ENCODE measurements at places on chromosomes 7 and 10. TPM values are rescaled to one million over a fixed set of nuclear protein-coding genes. Genes with fewer than 3 reads are reported as not detected.

DNA sequence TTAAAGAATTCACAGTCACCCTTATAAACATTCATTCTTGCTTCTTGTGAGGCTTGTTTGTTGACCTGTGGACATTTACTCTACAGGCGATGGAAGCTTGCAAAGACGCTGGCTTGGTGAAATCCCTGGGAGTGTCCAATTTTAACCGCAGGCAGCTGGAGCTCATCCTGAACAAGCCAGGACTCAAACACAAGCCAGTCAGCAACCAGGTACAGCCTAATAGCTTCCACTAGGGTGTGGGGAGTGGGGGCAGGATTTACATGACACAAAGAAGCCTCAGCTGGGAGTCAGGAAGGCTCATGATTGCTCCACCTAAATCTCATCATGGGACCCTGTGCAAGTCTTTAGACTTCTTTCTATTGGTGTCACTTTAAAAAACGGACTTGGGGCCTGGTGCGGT is 29.0 kb downstream of the AKR1D1 start:
- no peak for DNase-seq

DNA sequence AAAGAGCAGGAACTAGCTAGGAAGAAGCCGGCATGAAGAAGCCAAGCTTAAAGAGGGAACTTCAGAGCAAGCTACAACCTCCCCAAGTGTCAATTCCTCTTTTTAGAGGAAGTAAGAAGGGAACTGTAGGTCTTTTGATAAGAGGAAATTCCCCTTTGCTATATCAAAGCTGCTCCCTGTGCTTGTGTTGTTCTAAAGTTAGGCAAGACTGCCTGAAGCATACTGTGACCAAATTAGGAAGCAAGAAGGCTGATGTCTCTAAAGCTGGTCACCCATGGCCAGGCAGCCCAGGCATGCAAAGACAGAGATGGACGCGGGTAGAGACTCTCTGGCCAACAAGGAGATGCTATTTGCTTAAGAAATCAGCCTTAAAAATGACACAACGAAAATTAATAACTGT is 87.9 kb downstream of the RNF216 start:
- DNase-seq: peak; percentile 51

DNA sequence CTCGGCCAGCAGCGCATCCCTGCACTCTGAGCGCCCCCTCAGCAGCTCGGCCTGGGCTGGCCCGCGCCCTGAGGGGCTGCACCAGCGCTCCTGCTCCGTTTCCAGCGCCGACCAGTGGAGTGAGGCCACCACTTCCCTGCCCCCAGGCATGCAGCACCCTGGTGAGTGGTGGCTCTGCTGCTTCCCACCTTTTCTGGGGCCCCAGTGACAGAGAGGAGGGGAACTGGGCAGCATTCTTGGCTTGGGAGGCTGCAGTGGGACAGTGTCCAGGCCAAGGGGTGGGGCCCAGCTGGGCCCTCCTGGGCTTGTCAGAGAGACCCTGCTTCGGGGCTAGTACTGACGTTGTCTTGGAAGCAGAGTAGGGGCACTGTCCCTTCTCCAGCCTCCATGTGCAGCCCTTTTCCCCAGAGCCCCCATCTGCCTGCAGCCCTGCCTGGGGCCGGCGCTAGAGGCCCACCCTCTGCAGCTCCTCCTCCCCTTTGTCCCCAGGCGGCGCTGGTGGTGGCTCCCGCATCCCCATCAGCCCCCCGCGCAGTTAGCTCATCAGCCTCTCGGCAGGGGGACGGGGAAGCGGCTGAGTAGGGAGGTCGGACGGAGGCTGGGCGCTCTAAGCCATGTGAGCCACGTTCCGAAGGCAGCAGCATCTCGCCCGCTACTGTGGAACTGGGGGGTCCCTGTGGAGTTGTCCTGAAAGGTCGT is 29.2 kb downstream of the GBX1 start:
- no peak for DNase-seq

GRCh38 chr10:70782746-70783680 is 2.2 kb downstream of the TBATA start:
- no peak for DNase-seq

- no peak for DNase-seq
Measured at GRCh38 chr7:35787925-35788324, 12.9 kb upstream of the SEPTIN7 start.

- no peak for DNase-seq
Measured at GRCh38 chr7:137848095-137848494, 1.3 kb upstream of the DGKI start.

The UCN3 gene
- not detected for total RNA-seq

Data from tongue (tissue), 3 donors.